ENCODE measurements at places on chromosomes 2 and 18.
A peak's percentile ranks its signal among the peaks of the same experiment; 100 is the strongest.

GRCh38 chr2:199258291-199258690, 199.4 kb downstream of the SATB2 start:
- no peak for DNase-seq

GRCh38 chr2:55459714-55460274, 40.1 kb upstream of the CCDC88A start:
- no peak for DNase-seq

DNA sequence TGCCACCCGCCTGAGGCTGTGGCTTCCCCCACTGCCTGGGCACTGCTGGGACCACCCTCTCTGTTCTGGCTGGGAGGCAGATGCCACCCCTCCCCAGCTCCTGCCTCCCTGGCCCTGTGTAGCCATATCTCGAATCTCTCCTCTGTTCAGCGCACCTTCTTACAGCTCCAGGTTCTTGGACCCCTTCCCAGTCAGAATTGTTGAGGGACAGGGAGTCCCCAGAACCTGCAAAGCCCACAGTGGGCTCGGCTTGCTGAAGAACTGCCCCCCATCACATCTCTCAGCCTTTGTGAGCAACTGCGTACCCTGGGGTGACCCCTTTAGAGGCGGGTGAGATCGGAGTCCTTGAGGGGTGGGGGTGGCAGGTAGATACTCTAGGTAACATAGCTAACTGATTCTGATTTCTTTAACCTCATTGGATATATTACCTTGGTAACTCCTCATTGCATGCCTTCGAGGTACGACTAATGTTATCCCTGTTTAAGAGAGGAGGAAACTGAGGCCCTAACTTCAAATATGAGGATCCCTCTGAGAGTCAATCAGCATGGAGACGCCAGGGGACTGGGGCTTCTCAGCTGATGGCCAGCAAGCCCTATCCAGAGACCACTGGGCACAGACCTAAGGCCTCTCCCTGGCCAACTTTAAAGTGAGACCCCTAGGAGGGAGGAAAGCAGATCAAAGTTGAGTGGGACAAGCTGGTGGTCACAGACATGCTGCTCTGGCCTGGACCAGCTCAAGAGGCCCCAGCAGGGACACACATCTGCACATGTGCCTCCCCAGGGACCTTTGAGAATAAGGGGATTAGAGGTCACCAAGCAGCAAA, 101.3 kb downstream of the CAPN13 start:
- DNase-seq: no peak

DNA sequence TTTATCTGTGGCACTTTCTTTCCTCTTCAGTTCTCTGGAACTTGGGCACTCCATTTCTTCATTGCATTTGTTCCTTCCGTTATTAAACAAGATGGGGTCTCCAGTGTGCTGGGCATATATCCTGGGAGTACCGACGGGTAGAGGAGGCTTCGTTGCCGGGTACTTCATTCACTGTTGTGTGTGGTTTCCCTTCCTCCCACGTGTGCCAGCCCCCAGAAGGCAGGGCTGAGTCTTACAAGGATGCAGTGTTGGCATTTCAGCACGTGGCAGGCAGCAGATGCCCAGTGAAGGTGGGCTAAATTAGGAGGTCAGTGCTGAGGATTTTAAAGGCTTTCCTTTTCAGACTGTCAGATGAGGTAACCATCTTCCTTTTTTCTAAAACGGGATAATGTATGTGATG, 58.6 kb downstream of the MGAT5 start:
- no peak for DNase-seq

- DNase-seq: no peak
These were observed 72.6 kb upstream of the DAPL1 start for GRCh38 chr2:158722266-158723105.

GRCh38 chr2:84115173-84115857, 343.8 kb downstream of the SUCLG1 start:
- no peak for DNase-seq

- DNase-seq: no peak
These were observed 578.7 kb upstream of the ID2 start for GRCh38 chr2:8103085-8103708.

- DNase-seq: no peak
These were observed 37.6 kb downstream of the OSR1 start for GRCh38 chr2:19320813-19321212.

DNA sequence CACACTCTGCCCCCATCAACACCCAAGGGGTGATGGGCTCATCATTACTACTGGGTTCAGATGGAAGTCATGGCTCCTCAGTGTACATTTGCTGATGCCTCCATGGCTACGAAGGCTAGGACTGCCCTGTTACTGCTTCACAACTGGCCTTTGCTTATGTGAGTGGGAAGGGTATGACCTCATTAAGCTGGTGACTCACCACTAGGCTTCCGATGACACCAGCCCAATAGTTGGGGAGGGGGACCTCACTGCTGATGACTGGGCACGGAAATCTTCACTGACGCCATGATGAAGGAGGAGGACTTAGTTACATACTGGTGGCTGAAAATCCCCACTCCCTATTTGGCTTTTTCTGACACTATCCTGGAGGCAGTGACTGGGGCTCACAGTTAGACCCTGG, 263.2 kb downstream of the CMPK2 start:
- DNase-seq: no peak

DNA sequence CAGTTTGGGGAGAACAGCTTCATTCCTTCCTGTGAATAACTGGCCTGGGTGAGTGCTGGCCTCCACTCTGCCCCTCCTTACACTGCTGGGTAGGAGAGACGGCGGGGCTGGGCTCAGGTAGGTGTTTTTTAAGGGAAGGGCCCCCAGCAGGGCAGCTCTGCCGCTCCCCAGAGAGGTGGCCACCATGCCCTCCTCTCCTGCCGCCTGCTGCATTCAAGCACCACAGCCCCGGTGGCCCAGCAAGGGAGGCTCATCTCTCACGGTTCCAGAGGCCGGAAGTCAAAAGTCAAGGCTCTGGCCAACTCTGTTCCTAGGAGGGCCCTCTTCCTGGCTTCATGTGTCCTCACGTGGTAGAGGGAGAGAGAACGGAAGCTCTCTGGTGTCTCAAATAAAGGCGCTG, 81.1 kb downstream of the SH3BP4 start:
- no peak for DNase-seq

GRCh38 chr18:62982600-62983251, 267.4 kb downstream of the PHLPP1 start:
- DNase-seq: no peak

- DNase-seq: no peak
These were observed 592.0 kb downstream of the LRRTM4 start for GRCh38 chr2:76930056-76930744.

- DNase-seq: no peak
These were observed 226.8 kb upstream of the TPO start for GRCh38 chr2:1186421-1186820.

- no peak for DNase-seq
These were observed 154.0 kb upstream of the MAP3K20 start for GRCh38 chr2:172921532-172922236.

DNA sequence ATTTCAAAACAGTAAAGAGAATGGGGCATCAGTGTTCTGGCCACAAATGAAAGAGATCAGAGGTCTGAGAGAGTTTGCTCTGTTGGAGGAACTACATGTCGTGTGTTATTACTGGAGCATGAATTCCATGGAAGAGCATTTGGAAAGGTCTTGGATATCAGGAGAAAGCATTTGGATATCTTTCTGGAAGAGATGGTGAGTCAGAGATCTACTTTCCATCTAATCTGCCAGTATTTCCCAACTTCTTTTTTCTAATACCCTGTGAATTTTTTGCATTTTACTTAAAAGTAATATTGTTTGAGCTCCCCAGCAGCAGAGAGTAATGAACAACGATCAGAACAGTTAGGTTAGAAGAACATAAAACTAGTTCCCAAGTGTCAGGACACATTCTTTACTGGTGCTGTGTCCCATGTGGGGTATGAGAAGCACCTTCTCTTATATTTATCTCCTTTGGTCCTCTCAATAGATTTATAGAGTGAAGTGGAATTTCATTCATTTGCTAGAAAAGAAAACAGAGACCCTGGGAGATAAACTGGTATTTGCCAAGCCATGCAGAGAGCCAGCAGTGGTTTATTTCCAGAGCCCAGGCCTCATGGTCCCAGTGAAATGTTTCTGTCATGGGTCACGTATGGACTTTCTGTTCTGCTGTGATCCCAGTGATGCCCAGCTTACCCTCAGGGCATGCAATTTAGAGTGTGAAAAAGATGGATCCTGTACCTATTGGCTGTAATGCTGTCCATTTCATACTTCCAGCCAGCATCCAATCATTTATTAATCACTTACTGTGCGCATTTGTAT, 130.8 kb upstream of the NT5C1B start:
- no peak for DNase-seq

- no peak for DNase-seq
These were observed 256.5 kb downstream of the TPGS2 start for GRCh38 chr18:36572135-36572856.

DNA sequence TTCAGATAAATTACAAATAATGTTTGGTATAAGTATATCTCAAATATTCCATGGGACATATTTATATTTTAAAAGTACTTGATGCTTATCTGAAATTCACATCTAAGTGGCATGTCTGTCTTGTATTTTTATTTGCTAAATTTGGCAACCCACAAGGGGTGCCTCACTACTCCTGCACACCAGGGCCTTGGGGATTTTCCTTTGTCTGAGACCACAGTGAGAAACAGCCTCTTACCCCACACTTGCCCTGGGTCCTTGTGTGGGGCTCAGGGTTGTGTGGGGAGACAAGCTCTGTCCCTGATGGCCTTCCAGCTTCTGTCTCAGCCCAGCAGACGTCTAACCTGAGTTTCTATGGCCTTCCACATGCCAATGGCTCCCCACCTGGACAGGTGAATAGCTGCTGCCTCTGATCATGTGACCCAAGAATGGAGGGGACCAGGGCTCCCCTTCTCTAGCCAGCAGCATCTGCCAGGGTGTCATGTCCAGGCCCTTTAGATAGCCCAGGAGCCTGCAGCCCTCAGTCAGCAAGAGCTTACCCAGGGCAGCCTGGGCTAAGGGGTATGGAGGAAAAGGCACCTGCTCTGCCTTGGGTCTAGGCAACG, 49.5 kb upstream of the MRPL33 start:
- DNase-seq: no peak

DNA sequence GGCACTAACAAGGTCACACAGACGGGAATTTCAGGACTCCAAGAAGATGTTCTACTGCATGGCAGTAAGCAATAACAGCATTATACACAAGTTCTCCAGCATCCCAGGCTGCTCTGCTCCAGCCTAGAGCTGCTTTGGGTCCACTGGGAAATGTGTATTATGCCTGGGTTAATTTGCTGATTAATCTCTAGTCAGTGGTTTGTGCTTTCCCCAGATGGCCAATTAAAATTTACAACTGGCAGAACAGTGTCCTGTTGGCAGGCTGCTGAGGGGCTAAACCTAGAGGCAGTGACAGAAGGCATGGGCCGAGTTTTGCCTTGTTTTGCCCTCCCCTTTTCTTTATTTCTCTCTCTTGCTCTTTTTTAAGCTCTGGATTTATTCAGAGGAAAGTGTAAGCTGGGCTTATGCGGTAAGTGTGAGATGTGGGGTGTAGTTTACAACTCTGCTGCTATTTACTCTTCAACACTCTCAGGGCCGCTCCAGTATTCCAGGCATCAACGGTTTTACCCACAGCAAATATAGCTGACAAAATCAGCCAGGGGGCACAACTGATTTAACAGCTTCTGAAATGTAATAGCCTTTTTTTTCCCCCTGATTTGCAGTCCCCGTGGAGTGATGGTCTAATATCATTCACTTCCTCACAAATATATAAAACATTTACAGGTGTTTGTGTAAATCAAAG, 348.0 kb downstream of the GPD2 start:
- peak; percentile 57 for DNase-seq

DNA sequence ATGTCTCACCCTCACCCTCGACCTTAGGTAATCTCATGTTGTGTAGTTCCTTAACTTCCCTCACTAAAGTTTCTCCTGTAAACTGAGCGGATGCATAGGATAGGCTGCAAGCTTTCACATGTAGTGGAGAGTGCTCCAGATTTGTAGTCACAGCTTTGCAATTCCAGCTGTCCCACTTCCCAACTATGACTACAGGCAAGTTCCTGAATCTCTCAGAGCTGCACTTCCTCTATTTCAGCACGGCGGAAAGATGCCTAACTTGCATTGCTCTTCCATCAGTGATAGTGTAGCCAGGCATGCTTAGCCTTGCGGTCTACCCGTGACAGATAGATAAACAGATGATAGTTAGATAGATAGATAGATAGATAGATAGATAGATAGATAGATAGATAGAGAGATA, 183.1 kb upstream of the CCDC68 start:
- DNase-seq: no peak

- no peak for DNase-seq
These were observed 100.0 kb downstream of the COLEC12 start for GRCh38 chr18:400456-400855.

GRCh38 chr2:239274391-239275043, 126.3 kb downstream of the HDAC4 start:
- no peak for DNase-seq

DNA sequence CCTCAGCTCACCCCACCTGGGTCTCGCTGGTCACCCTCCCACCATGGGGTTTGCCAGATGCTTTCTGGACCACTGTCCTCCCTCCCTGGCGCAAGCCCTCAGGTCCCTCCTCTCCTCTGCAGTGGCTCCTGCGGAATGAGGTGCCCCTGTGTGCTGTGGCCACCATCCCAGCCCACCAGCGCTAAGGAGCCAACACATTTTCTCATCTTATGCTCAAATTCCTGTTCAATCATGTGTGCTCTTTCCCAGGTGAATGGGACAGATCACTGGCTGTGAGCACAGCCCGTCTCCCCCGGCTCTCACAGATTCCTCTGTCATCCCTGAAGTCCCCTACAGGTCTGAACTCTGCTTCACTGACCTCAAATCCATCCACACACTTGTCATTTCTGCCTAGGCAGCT, 15.2 kb upstream of the CCDC74B start:
- DNase-seq: no peak

GRCh38 chr18:8081872-8082553, 514.9 kb downstream of the PTPRM start:
- peak; percentile 9 for DNase-seq

- no peak for DNase-seq
These were observed 254.6 kb upstream of the KCNJ3 start for GRCh38 chr2:154443919-154444318.

- no peak for DNase-seq
These were observed 38.4 kb upstream of the GAREM1 start for GRCh38 chr18:32509111-32509510.

DNA sequence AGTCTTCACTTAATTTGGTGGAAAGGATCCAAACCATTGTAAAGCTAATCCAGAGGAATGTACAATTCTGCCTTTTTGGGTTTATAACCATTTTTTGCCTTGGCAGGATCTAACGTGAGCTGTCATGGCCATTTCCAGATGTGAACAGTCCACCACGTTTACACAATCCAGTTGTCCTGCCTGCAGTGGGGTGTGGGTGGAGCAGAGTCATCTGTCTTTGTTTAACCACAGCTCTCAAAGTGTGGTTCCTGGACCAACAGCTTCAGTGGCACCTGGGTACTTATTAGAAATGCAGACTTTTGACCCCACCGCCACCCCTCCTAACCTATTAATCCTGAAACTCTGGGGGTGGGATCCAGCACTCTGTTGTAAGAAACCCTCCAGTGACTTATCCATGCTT, 35.9 kb downstream of the FHOD3 start:
- no peak for DNase-seq

- no peak for DNase-seq
These were observed 172.8 kb downstream of the RDH14 start for GRCh38 chr2:18387441-18388206.

- DNase-seq: peak; percentile 29
These were observed 30.6 kb upstream of the EPC2 start for GRCh38 chr2:148614014-148614321.

- DNase-seq: no peak
These were observed 143.0 kb downstream of the TSN start for GRCh38 chr2:121898483-121898882.

GRCh38 chr2:136185981-136186776, 68.2 kb upstream of the CXCR4 start:
- no peak for DNase-seq

- no peak for DNase-seq
These were observed 240.9 kb downstream of the ICOS start for GRCh38 chr2:204177251-204177976.

Measured in NCI-H1436 treated with DMSO at 0.1 percent for 48 hours (cell line).